ENCODE measurements at places on chromosomes 2 and 18.

GRCh38 chr2:226581004-226581403 is 218.6 kb downstream of the IRS1 start:
- no peak for DNase-seq

GRCh38 chr18:63183952-63184770 is 135.4 kb downstream of the BCL2 start:
- DNase-seq = no peak

DNA sequence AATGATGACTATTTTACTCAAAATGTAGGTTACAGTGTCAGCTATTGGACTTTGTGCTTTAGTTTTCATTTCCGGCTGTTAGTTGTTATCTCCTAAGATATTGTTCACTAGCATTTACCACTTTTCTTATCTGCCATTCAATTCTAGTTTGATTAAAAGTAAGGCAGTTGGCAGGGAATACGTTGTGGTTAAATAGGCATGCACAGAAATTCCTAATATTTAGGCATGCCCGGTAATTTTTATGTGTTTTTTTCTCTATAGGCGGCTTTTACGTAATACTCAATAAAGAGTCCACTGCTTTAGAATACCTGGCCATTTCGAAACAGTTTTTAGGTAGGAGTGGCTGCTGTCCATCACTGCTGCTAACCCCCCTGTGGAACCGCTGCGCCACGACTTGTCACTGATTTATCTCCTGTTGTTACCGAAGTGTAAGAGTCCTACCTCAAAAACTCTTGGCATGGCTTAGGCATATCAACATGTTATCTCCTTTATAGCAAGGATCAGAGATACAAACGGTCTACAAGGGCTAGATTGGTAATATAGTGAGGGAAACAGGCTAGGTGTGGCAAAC is 39.5 kb downstream of the BABAM2 start:
- DNase-seq = no peak

DNA sequence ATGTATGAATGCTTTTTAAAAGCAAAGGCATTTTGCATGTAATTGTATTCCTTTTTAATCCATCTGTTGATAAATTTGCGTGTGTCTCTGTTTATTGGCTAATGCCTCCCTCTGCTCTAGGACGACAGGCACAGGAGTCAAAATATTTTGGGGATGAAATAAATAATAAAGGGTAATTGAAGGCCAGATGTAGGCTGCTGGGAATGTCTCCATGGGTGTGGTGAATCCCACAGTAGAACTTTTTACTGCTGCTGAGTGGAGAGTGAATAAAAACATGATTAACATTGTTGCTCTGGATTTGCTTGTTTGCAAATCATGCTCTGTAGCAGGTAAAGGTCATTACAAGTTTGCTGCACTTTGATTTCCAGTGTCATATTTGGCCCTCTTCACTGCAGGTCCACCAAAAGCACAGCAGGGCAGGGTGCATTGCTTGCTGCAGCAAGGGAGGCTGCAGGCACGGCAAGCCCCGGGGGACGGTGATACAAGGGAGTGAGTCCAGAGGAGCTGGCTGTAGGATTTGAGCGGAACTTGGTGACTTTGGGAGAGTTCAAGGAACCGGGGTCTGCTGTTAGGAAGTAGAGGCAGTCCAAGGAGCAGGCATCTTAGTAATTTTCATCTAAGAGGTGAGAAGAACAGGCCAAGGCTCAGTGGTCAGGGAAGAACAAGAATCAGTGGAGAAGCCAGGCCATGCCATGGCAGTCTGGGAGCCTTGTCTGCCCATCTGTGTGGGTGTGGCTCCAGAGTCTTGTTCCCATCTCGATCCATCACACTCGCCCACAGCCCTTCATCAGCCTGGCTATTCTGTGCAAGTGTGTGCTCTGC is 201.5 kb upstream of the RAB6C start:
- DNase-seq = no peak

- DNase-seq = no peak
Observed at GRCh38 chr18:64539847-64540246, 391.0 kb upstream of the LINC00305 start.

GRCh38 chr2:55148269-55148668 is 83.8 kb downstream of the CLHC1 start:
- DNase-seq = no peak

GRCh38 chr2:237913193-237913917 is 53.5 kb upstream of the UBE2F start:
- DNase-seq = no peak

GRCh38 chr2:174602745-174603144 is 5.1 kb upstream of the WIPF1 start:
- no peak for DNase-seq

GRCh38 chr2:224925061-224925809 is 117.0 kb downstream of the DOCK10 start:
- DNase-seq = no peak

DNA sequence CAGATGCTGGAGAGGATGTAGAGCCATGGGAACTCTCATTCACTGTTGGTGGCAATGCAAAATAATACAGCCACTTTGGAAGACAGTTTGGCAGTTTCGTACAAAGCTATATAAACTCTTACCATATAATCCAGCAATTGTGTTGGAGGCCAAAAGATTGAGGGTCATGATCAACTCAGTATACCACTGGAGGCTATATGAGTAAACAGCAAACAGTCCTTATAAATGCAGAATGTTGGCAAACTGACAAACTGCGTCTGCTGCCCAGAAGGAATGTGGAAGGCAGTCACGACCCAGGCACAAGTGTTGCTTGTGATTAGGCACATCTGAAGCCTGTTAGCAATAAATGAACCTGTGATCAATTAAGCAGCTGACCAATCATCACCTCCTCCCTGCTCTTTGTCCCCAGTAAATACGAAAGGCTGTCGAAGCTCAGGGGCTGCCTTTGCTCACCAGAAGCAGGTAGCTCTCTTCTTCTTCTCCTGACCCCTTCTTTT is 98.1 kb upstream of the SPOPL start:
- DNase-seq = no peak

DNA sequence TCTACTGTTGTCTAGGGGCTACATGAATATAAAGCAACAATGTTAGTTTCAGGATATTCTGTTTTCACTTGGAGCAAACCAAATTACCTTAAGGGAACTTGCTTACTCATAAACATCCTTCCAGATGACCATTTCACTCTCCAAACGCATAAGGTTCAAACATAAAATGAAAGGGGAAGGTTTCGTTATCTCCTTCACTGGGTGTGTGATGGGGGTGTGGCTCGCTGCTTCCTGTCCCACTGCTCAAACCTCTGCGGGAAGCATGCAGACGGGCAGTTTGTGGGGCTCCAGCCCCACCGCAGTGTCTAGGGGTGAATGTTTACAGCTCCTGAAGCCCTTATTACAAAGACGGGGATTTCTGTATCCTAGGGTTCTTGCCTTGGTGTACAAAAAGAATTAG is 1310.9 kb upstream of the TMEFF2 start:
- DNase-seq = no peak

DNA sequence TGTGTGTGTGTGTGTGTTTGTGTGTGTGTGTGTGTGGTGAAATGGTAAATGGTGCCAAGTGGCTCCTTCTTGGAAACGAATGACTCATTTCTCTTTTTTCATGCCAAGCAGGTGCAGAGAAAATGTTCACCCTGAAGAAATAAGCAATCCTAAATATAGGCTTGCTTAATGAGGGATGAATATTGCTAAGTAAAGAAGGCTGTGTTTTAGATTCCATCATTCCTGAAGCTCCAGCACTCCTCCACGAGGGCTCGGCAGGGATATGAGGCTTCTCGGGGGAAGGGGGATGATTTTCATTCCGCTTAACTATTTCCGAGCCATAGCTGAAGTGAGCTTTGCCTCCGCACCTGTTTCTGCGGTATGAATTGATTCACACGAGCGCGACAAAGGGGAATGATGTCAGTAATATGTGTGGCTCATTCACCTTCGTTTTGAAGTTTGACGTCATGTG is 72.9 kb downstream of the TSN start:
- no peak for DNase-seq

DNA sequence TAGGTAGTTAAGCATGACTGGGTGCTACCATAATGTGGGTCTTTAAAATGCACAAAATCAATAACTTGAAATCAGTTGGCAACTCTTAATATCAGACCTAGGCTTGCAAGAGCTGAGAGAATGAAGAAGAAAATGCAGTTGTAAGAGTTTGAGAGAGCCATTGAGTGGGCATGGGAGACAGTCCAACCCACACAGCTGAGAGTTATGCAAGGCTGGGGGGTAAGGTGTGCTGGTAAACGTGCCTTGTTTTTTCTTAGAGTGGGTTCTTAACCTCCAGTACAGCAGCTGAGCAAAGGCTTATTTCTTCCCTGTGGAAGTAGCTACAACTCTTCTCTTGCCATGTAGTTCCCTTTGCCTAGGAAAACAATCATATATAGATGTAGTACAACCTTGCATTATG is 20.2 kb upstream of the CCDC178 start:
- no peak for DNase-seq

DNA sequence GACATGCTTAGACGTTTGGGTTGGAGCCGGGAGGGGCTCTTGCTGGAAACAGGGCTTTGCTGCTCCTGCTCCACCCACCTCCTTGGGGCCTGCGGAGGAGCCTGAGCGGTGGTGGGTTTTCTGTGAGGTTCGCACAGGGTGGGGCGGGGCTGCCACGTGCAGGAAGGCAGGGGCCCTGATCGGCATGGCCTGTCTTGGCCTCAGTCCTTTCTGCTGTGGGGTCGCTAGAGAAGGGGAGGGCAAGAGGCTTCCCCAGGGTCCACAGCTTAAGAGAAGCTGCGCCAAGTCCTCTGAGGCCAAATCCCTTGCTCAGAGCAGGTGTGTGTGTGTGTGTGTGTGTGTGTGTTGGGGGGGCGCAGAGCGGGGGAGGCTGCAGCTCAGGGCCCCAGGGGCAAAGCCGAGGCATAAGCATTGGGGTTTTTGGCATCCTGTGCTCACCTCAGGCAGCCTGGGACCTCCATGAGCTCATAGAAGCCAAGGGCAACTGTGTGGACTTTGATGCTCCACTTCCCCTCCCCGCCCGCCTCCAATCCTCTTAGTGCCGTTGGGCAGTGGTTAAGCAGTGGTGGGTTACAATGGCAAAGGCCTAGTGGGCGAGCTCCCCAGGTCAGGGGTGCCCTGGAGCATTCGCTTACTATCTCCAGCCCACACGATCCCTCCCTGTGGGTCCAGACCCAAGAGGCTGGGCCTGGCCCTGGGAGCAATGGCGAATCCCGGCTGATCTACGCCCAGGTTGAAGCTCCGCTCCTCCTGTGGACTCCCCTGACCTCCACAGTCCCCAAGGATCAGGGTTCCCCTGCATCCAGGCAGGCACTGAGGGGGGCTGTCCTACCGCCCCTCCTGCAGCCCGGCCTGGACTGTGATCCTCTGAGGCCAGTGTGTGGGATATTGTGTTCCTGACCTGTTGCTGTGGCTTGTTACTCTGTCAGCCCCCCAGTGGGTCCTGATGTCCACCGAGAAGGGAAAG is 28.9 kb downstream of the TOGARAM2 start:
- DNase-seq = no peak

- DNase-seq = no peak
Observed at GRCh38 chr18:57009844-57010243, 137.0 kb upstream of the BOD1L2 start.

DNA sequence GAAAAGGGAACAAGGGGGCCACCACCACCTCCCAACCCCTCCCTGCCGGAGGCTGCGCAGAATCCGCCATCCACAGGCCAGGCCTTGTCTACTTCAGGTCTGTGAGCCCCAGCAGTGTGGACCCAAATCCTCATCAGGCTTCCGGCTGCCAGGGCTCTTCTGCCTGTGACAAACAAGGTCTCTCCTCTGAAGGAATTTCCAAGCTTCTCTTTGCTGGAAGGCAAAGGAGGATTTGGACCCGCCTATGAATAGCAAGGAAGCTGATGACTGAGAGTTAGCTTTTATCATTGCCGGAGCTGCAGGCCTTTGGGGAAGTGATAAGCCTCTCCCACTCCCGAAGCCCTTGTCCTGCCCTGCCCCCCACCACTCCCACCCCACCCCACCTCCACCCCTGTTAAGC is 93.7 kb upstream of the SH3BP4 start:
- DNase-seq = no peak

- DNase-seq = no peak
Observed at GRCh38 chr2:216044883-216045486, 31.6 kb upstream of the MREG start.

- no peak for DNase-seq
Observed at GRCh38 chr2:29811378-29811777, 110.0 kb downstream of the ALK start.

- DNase-seq = no peak
Observed at GRCh38 chr2:241514553-241514952, 6.2 kb upstream of the STK25 start.

- no peak for DNase-seq
Observed at GRCh38 chr2:10196110-10196892, 73.8 kb downstream of the RRM2 start.

DNA sequence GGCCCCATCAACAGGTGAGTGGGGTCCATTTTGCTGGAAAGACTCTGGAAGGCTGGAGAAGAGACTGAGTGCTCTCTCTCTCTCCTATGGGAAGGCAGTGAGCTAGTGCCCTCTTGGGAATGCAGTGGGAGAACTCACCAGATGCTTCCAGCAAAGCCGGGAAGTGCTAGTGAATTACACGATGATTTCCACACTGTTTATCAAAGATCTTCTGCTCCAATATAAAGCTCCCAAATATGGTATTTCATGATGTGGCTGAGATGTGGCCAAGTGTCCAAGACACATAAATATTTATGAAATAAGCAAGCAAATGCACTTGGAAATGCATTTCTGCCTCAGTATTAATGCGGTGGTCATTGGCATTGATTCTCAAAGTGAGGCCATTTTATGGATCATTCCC is 135.9 kb downstream of the VAPA start:
- no peak for DNase-seq

DNA sequence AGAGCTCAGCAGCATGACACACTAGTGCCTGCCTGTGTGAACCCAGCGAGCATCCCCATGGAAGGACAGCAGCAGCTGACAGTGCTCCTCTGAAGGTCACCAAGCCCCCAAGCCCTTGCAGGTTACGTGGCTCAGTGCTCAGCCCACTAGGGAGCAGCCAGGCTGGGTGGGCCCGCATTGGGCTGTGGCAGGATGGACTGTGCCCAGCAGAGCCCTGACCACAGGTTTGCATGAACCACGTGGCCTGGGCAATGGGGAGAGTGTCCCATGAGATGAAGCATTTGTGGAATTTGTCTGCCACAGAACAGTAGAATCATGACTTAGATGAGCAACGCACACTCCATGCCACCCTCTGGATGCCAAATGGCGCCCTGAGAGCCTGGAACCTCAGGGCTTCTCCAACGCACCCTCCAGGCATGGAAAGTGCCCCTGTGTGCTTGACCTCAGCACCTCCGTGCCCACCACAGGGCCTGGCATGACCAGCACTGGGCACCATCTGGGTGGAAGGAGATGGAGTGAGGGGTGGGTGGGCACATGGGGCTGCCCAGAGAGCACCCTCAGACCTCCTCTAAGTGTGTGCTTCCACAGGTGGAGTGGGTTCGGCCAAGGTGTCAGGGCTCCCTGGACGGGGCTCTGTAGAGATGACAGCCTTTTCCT is 216.1 kb upstream of the RAB6C start:
- DNase-seq = no peak

DNA sequence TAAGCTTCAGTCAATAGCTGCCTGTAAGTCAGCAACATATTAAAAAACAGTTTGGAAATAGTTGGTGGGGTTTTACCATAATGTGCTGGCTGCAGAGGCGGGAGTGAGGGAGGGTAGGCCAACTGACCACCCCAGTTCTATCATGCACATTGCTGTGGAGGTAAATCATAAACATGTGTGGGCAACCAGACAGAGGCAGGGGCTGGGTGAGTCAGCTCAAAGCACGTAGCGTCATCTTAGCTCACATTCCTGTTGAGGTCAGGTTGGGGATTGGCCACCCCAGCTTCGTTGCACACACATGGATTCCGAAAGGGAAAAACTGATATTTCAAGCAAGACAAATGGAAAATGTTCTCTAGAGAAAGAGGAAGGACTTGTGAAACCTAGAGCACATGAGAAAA is 19.5 kb downstream of the GPR45 start:
- no peak for DNase-seq

- peak; percentile 77 for DNase-seq
Observed at GRCh38 chr2:73293534-73294171, at the start of gene EGR4. EGR4 (minus strand) TSS chr2:73293548; CDS start chr2:73293317, 231 bp downstream.

Measured in stimulated activated CD8-positive, alpha-beta memory T cell treated with anti-CD3 and anti-CD28 coated beads, Interleukin-4, amount 100 ng/mL, for 1 hour (primary cell).